ENCODE measurements at places on chromosomes 2 and 18.

- DNase-seq = no peak
Measured at GRCh38 chr2:132669908-132670495, at the start of gene LYPD1. TSS of gene LYPD1 (minus strand) at chr2:132670205. CDS start at chr2:132669932, 273 bp downstream.

DNA sequence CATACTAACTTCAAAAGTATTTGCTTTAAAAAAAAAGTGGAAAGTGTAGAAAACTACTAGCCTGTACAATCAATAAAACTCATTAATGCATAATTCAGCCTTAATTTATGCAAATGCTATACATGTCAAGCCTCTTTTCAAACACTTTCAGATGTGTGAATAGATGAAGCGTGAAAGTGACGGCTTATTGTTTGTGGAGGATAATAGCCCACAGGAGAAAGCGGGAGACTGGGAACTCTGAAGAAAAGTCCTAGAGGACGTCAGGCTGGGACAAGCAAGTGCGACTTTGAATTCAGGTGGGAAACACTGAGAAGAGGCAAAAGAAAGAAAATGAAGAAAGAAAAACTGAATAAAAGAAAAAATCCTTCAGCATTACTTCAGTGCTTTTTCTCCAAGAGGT lies 108.5 kb downstream of the STK39 start:
- no peak for DNase-seq

GRCh38 chr2:106516864-106517263 lies 29.7 kb downstream of the CD8B2 start:
- DNase-seq = no peak

GRCh38 chr18:62526098-62527025 lies 3.5 kb downstream of the ZCCHC2 start:
- peak; percentile 89 for DNase-seq

DNA sequence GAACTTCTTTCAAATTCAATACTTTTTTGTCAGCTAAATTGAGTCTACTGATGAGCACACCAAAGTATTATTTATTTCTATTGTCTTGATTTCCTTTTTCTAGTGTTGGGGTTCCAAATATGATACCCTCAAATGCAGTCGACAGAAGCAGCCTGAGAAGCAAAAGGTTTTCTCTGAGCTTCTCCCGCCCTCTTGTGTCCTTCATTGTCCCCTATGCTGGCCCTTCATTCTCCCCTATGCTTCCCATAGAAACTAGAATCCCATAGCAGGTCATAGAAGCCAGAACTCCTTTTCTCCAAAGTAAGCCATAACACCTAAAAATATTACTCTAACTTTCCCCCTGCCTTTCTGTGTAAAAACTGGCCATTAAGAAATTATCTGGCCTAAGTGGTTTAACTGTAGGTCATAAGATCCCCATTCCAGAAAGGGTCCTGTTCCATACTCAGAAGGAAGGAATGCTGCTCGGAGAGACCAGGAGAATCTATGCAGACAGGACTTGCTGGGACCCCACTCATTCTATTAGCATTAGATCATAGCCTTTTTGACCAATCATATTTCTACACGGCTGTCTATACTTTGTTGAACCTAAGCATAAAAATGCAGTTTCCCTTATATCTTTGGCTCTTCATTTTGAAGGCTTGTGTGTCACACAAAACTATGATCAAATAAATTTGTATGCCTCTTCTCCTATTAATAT lies 764.6 kb upstream of the PKDCC start:
- DNase-seq = no peak

- no peak for DNase-seq
Measured at GRCh38 chr2:177221970-177222369, 9.4 kb downstream of the HNRNPA3 start.

DNA sequence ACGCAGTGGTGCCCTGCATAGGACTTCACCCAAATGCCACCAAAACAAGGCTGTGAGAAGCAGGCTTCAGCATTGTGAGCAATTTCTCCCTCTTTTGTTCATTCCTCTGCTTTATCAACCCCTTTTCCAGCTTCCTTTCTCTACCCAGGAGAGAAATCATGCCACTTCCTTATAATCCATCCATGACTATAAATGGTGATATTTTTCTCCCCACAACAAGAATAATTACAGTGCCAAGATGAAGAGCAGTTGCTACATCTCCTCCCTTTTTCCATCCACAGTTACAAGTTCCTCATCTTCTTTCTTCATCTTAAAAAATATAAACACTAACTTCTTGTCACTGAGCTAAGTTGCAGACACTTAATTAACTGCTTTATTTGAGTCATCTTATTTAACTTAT lies 167.2 kb downstream of the ANTXR1 start:
- no peak for DNase-seq

DNA sequence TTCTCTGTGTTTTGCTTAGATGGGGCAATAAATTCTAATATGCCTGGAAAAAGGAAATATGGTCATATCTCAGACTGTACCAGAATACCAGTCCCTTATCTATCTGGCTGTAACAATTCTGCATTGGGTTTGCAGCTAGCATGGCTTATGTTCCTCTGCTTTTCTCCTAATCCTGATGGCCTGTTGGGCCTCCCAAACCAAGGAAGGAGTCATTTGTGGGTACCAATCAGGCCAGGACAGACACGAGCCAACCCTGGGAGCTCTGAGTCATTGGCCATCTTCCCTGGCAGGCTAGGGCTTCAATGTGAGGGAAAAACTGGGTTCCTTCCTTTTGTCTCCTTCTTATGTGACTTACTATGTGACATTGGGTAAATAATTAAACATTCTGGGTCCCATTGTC lies 12.0 kb downstream of the SMARCAL1 start:
- no peak for DNase-seq

All from sciatic nerve (tissue), 2 donors.